Central memory CD4-positive, alpha-beta T cell (primary cell): ENCODE measurements at places on chromosomes 16 and 17.
A peak's percentile ranks its signal among the peaks of the same experiment; 100 is the strongest.

DNA sequence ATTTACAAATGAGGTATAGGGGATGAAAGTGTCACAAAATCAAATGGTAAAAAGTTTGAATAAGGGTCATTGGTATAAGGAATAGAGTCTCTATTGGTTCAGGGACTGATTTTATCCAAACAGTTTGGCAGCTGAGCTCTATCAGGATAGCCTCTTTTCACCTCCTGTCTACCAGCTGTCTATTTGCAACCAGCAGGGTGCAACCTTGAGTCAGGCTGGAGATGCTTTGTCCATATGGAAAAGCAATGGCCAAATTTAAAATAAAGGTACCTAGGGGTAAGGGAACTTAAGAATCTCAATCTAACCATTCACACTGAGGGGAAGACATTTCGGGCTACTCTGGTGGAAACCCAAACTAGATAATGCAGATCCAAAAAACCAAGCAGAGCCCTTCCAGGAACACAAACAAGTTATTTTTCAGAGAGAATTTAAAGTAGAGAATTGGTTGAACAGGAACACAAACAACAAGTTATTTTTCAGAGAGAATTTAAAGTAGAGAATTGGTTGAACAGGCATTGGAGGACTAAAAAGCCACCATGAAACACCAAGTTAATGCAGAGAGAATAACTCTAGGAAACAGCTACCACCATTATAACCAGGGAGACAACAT, 12.6 kb upstream of the CA10 start:
- no peak for DNase-seq

GRCh38 chr17:58121925-58122324, 26.3 kb upstream of the OR4D1 start:
- DNase-seq: peak; percentile 57

DNA sequence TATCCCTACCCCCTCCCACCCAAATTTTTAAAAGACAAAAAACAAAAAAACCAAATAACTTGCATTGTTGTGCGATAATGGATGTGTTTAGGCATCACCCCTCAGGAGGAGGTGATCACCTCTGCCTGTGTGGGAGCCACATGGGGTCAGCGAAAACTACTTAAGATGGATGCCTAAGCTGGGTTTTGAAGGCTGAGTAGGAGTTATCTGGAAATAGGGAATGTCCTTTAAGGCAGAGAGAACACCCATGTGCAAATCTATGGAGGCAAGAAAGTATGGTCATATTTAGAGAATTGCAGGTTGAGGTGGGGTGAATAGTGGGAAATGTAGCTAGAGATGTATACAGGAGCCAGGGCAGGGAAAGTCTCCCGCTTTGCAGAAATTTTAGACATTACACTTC, 5.6 kb upstream of the TACO1 start:
- DNase-seq: no peak

GRCh38 chr17:50737118-50737698, 17.8 kb downstream of the LUC7L3 start:
- DNase-seq: no peak

GRCh38 chr16:2785101-2785991, 2.0 kb downstream of the PRSS33 start:
- DNase-seq: no peak

DNA sequence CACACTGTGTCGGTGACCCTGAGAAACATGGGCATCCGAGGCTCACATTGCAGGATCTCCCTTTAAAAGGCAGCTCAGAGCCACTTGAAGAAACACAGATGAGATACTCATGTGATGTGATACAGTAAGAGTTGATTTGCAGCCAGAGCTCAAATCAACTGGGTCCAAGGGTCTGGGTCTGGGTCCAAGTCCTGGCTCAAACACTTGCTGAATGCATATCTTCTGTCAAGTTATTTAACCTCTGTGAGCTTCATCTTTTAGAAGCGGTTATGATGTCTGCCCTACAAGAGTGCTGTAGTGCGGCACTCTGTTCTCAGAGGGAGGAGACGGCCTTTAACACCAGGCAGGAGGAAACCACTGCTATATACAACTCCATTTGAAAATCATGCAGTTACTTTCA, 6.4 kb downstream of the KRT38 start:
- DNase-seq: no peak
